NCI-H748 treated with DMSO at 0.1 percent for 48 hours (cell line): ENCODE measurements at places on chromosomes 4 and X.

DNA sequence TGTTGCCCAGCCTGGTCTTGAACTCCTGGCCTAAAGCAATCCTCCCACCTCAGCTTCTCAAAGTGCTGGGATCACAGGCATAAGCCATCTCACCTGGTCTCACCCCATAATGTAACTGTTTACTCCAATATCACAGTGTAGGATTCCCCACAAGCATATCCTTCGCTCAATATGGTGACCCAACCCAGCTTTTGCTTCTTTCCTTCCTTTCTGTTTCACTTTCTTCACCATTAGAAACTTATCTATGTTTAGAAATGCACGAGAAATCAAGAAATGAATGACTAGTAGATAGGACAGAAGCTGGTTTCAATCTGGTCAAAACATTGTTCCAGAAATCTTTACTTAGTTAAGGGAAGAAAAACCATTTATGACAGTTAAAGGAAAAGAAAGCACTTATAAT is 18.9 kb downstream of the TSPAN5 start:
- DNase-seq: no peak

- no peak for DNase-seq
These were observed 148.1 kb upstream of the SPANXN1 start for GRCh38 chrX:145099204-145099603.

DNA sequence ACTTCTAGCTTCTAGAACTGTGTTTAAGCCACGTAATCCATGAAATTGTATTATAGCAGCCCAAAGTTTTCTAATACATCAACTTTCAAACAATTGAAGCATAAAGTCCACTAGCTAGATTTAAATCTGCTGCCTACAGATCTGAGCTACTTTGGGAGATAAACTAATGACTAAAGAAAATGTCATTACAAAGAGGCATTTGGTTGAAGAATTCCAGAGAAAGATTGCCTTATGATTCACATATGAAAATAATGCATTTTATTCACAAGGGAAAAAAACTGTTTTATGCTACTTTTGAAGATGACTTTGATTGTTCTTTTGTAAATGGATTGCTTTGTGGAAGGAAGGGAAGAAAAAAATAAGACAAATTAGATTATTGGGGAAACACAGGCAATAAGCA is 124.1 kb upstream of the SLIT2 start:
- no peak for DNase-seq

- DNase-seq: no peak
These were observed 395.6 kb downstream of the MAPK10 start for GRCh38 chr4:85964298-85964697.

DNA sequence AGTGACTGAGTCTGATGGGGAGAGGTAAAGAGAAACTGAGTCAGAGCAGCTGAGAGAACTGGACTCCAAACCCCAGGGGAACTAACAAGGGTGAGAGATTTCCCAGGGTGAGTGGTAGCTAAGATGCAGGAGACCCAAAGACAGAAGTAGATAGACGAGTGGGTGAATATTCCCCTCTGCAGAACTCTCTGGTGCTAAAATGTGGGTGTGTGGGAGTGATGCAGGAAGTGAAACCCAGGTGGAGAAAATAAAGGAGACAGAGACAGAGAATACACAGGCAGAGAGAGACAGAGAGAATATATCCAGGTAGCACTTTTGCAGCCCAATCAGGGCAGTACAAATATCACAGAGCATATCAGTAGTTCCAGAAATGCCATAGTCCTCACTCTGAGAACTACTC is 212.5 kb upstream of the ZIC3 start:
- no peak for DNase-seq

- DNase-seq: no peak
These were observed 32.7 kb downstream of the ACSL1 start for GRCh38 chr4:184792950-184793555.

GRCh38 chrX:67723580-67724351 is 179.9 kb downstream of the AR start:
- DNase-seq: no peak

DNA sequence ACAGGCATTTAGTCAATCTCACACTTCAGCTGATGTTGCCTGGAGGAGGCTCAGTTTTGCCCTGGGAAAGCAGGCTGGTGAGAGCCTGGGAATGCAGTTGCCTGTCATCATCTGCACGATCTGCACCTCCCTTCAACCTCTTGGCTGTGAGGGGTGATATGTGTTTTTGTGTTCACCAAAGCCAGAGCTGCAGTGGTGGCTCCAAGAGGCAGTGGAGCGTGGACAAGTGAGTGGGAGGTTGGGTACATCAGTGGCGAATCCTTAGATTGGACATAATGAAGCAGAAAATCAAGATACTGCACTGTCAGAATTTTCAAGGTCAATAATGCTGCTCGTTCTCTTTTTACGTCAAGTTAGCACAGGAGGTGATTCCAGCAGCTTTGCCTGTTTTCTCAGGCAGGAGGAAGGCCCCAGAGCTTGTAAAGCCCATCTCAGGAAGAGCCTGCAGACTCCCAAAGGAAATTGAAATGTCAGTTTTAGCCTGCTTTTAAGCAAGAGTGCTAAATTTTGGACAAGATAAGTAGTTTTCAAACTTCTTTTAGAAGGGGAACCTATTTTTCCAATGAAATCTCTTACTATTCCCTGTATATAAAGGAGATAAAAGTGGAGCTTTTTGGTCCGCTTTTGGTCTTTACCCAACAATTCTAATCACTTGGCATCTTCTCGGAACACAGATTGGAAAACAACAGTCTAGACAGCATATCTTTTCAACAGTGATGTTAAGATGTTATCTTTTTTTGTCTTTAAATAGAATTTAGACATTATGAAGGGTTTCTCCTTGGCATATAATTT is 92.8 kb downstream of the FRAS1 start:
- DNase-seq: no peak

GRCh38 chr4:88458104-88458740 is 1.3 kb downstream of the HERC5 start:
- DNase-seq: no peak

GRCh38 chrX:150688911-150689451 is 4.2 kb upstream of the MTMR1 start:
- no peak for DNase-seq

DNA sequence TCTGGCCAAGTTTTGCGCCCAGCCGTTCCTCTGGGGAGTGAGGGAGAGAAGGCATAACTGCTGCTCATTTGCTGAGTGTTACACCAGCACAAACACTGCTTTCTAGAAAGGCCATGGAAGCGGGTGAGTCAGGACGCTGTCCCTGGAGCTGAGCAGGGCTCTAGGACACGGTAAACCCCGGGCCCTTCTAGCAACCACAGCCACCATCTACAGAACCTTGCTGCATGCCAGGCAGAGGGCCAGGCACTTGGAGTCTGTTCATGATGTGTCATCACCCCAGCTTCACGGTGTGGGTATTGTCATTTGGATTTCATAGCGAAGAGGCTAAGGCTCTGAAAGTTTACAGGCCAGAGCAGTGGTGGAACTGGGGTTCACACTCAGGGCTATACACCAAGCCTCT is 31.8 kb upstream of the C4orf50 start:
- DNase-seq: no peak

GRCh38 chrX:32370456-32371205 is 840.7 kb downstream of the DMD start:
- DNase-seq: no peak

- DNase-seq: no peak
These were observed 250.5 kb downstream of the STPG2 start for GRCh38 chr4:97892592-97893266.

- DNase-seq: no peak
These were observed 192.4 kb upstream of the AR start for GRCh38 chrX:67351411-67351810.

GRCh38 chr4:108953941-108954340 is 191.1 kb upstream of the ETNPPL start:
- no peak for DNase-seq

- no peak for DNase-seq
These were observed 387.6 kb upstream of the ZFP42 start for GRCh38 chr4:187608001-187608421.

DNA sequence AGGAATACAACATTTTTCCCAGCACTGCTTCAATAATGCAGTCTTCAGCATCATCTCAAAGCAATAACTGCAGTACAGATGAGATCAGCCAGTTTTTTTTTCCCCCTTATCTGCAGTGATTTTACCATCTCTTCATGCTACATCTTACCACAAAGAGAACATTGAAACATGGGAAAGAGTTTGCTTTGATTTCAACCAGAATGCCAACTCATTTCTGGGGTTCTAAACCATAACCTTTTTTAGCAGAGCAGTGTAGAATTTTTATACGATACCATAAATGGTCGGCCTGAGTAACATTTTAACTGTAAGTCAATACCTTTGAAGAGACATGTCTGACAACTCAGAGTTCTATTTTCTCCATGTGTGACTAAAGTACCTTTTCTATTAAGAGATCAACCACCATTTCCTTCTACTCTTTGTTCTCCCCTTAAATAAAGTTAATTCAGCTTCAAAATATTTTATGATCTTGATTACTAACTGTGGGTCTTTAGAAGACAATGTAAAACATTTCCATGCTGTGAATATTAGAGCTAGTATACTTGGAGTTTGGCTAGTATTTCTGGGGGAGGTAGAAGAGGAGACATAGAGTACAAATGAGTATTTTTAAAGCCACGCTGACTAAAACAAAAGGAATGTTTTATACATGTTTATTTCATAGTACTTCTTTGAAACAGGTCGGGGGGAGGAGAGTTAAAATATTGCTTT is 69.1 kb downstream of the TET2 start:
- DNase-seq: no peak

DNA sequence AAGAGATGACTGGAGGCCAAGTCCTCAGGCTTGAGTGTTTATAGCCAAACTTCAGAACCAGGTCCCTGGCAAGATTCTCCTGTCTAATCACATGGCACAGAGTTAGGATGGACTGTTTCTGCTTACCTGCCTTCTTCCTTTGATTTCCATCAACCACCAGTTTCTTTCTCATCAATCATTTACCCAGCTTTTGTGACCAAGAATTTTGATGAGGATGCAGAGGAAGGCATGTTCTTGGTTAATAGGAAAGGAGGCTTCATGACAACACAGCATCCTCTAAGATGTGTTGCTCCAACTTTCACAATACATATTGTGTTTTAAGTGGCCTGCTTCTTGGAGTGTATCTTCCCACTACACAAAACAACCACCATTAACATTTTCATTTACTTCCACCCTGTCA is 65.3 kb downstream of the NFKB1 start:
- DNase-seq: no peak

DNA sequence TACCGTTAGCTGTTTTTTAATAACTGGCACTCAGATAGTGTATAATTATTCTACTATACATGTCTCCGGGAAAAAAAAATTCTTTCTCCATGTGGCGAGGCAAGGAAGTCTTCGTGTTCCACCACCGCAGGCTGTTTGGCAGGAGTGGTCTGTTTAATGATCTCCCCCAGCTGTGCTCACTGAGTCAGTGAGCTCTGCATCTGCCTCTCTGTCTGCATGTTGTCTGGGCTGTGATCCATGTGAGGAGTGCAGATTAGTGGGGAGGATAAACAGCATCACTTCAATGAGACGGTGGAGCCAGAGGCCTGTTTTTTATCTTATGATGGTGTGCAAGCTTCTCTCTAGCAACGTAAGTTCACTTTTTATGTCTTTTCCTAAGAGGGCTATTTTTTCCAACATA is 69.8 kb downstream of the RPS3A start:
- DNase-seq: no peak

GRCh38 chr4:1169691-1170096 is 2.7 kb downstream of the SPON2 start:
- DNase-seq: no peak

- DNase-seq: peak; percentile 64
These were observed 5.9 kb upstream of the SEPTIN6 start for GRCh38 chrX:119698845-119699244.

DNA sequence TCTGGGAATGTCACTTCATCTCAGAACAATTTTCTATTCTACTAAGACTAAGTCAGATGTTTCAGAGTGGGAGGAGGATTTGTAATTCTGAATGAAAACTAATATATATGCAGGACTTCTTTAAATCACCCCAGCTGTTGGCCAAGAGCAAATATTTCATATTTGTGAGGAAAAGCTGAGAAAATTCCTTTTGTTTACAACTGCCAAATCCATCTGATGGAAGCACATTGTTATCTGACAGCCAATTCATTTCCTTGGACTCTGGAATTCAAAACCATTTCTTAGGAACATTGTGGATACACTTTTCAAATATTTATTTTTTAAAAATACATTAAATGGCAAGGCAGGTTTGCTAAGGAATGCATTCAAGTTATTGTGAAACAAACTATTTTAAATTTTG is 8.0 kb downstream of the SLIT2 start:
- DNase-seq: no peak

DNA sequence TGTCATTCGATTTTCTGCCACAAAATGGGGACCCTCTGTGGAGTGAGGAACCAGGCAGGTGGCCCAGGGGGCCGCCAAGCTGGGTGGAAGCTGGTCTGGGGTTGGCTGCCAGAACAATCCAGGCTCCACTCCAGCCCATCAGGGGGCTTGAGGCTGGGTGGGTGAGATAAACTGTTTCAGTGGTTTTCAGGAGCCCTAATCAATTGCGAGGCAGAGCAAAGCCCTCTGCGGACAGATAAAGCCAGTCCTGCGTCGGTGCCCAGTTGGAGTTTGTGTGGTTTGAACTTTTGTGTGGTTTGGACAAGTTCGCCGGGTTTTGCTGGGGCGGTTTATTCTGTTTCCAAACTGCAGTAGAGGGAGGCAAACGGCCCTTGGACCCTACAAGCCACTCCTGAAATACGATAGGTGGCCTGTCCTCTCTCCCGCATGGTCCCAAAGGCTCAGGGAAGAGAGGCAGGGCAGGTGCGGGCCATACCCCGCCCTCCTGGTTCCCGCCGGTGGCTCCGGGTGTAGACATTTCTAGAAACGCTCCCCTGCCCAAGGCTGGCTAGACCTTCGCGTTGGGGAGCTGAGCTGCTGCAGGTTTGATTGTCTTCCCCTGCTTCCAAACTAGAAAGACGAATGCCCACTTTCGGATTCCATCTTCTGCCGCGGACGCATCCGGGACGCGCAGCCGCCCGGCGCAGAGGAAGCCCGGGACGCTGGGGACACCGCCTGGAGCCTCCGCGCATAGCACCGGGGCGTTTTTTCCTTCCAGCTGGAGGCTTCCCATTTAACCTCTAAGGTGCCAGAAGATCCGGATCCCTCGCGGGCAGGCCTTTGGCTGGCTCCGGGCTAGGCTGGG is 169.0 kb upstream of the BCOR start:
- DNase-seq: no peak
